ENCODE measurements at places on chromosomes 6 and 20. TPM values are rescaled to one million over a fixed set of nuclear protein-coding genes. Genes with fewer than 3 reads are reported as not detected.

- no peak overlapping the region for H3K27ac ChIP-seq
- H3K36me3 ChIP-seq = no peaks in the 10 kb centered on the region
- H3K4me3 ChIP-seq = no peak overlapping the region
- DNase-seq = no peak
- peaks cover 69% of the 10 kb centered on the region for H3K27me3 ChIP-seq
Measured at GRCh38 chr20:62633598-62634329, 8.5 kb upstream of the SLCO4A1 start.

DNA sequence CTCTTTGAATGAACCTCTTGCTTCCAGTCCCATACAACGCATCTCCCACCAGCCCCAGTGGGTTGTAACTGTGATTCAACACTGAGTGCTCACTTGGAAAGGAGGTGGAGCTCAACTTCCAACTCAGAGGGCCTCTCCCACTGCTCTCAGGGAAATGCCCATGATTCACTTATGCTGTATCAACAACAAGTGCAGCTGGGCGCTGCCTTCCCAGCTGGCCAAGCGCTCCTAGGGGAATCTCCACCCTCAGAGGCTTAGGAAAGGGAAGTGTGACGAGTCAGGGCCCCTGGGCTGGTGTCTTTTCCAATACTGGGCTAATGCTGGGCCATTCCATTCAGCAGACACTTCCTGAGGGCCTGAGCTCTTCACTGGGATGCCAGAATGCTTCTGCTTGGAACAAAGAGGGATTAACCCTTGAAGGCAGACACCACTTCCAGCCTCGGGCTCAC, 8.1 kb upstream of the OCSTAMP start:
- DNase-seq = peak; percentile 31
- peaks cover 29% of the 10 kb centered on the region for H3K4me1 ChIP-seq
- H3K4me3 ChIP-seq = no peak overlapping the region
- H3K36me3 ChIP-seq = no peaks in the 10 kb centered on the region
- no peak overlapping the region for H3K27ac ChIP-seq

DNA sequence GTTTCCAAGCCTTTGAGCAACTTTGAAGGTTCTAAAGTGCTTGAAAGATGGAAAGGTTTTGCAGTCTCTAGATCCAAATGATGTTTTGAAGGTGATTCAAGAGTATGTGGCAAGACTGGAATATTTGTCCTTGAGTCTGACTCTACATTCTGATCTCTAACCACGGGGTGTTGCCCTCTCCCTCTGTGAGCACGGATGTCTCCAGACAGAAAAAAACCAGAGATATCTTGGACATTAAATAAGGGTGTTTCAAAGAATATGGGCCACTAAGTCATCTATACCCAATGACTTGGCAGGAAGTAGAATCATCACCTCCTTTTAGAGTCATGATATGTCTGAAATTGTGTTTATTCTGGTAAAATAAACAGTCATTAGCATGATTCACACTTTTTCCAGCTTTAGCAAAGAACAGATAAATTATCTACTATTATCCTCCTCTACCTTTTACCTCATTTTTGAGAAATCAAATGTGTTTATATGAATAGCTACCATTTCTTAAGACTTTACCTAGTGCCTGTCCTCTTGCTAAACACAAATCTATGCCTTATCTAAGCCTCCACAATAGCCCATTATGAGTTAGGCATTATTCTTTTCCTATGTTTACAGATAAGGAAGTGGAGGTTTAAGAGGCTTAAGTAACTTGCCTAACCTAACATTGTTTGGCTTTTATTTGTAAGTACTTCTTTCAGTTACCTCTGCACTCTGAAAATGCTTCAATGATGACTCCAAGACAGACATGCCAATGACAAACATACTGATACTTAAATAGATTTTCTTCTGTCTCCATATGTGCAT, 384.4 kb downstream of the BMP2 start:
- no peaks in the 10 kb centered on the region for H3K27me3 ChIP-seq
- H3K4me3 ChIP-seq = no peak overlapping the region
- H3K27ac ChIP-seq = no peak overlapping the region
- H3K36me3 ChIP-seq = no peaks in the 10 kb centered on the region

GRCh38 chr20:1212023-1212422, 8.8 kb downstream of the C20orf202 start:
- H3K27me3 ChIP-seq = peaks cover 9% of the 10 kb centered on the region
- DNase-seq = no peak
- no peak overlapping the region for H3K4me3 ChIP-seq

GRCh38 chr6:105278813-105279212, 99.0 kb upstream of the POPDC3 start:
- H3K27me3 ChIP-seq = no peaks in the 10 kb centered on the region
- H3K36me3 ChIP-seq = peaks cover 52% of the 10 kb centered on the region
- H3K4me1 ChIP-seq = peaks cover 3% of the 10 kb centered on the region
- DNase-seq = no peak

GRCh38 chr20:57040924-57041323, 225.5 kb downstream of the BMP7 start:
- H3K36me3 ChIP-seq = no peaks in the 10 kb centered on the region
- H3K27ac ChIP-seq = no peak overlapping the region
- H3K4me1 ChIP-seq = no peaks in the 10 kb centered on the region
- no peak for DNase-seq

- peak; percentile 29 for DNase-seq
- no peak overlapping the region for H3K27ac ChIP-seq
- H3K4me1 ChIP-seq = no peaks in the 10 kb centered on the region
- no peak overlapping the region for H3K4me3 ChIP-seq
- H3K36me3 ChIP-seq = no peaks in the 10 kb centered on the region
- H3K27me3 ChIP-seq = no peaks in the 10 kb centered on the region
Measured at GRCh38 chr20:21981179-21981578, 275.7 kb downstream of the PAX1 start.

- H3K4me3 ChIP-seq = no peak overlapping the region
- no peak overlapping the region for H3K27ac ChIP-seq
- H3K27me3 ChIP-seq = no peaks in the 10 kb centered on the region
- peaks cover 20% of the 10 kb centered on the region for H3K36me3 ChIP-seq
Measured at GRCh38 chr6:105272786-105273185, 93.0 kb upstream of the POPDC3 start.

GRCh38 chr6:11491596-11492463, 45.7 kb upstream of the TMEM170B start:
- no peak overlapping the region for H3K4me3 ChIP-seq
- no peak for DNase-seq
- no peaks in the 10 kb centered on the region for H3K4me1 ChIP-seq
- H3K27me3 ChIP-seq = no peaks in the 10 kb centered on the region
- H3K27ac ChIP-seq = no peak overlapping the region
- no peaks in the 10 kb centered on the region for H3K36me3 ChIP-seq

DNA sequence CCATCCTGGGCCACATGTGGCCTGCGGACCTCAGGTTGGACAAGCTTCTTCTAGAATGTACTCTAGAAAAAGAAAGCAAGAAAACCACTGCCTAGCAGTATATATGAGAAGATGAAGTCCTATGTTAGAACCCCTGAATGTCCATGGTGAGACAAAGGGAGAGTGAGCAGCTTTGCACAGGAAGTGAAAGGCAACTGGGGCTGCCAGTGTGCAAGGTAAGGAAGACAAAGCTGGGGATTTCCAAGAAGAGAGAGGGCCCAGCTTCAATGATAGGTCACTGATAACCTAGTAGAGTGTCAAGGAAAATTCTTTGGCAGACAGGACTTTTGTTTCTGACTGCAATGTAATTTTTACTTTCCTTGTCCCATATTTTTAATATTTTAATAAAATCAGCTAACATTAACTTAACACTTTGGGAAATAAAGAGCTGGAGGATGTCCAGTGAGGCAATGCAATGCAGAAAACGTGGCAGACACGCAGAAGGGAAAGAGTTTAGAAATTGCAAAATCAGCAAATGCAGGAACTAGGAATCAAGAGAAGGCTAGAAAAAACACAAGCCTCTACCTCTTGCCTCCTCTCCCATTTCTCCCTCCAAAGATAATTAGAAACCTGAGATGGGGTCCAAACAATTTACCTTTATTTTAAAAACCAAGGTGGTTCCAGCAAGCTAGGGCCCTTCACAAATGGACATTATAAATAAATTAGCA, 47.4 kb downstream of the CYP39A1 start:
- no peak for DNase-seq
- no peaks in the 10 kb centered on the region for H3K36me3 ChIP-seq
- no peaks in the 10 kb centered on the region for H3K4me1 ChIP-seq
- no peak overlapping the region for H3K4me3 ChIP-seq
- no peaks in the 10 kb centered on the region for H3K27me3 ChIP-seq

GRCh38 chr20:6135347-6135746, 12.5 kb upstream of the FERMT1 start:
- peaks cover 5% of the 10 kb centered on the region for H3K27me3 ChIP-seq
- no peak overlapping the region for H3K27ac ChIP-seq
- no peak for DNase-seq
- H3K4me1 ChIP-seq = no peaks in the 10 kb centered on the region

DNA sequence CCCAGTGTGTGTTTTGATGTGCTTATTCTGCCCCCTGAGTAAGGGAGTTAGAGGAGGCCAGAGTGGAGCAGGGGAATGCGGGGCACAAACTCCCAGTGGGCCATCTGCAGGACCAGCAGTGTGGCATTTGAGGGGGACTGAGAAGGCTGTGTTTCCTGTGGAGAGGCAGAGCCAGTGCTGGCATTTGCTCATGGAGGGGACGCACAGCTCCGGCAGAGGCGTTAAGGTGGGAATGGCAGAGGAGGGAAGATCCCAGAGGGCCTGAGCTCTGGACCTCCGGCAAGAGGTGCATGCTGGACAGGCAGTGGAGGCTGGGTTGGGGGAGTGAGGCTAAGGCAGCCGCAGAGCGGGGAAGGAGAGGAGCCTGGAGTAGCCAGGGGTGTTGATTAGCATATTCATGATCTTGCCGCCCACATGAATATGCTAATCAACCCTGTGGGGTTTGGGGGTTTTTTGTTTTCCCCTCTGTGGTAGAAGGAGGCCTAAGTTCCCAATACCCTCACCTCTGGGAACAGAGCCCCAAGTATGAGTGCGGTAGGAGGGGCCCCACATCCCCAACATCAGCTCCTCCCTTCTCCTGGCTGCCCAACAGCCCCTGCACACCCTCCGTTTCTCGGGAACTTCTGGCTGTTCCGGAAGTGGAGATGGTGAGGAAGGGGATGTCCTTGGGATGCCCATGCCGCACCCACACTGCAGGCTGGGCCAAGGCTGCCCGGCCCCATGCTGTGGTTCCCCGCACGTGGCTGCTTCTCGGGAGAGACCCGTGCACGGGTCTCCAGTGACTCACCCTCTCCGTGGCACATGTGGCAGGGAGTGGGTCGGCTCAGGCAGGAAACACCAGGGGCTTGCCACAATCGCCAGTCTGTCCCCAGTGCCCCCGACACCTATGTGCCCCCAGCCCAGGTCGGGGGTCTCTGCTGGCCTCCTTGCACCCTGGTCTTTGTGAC, 33.8 kb downstream of the DLGAP4 start:
- peaks cover 10% of the 10 kb centered on the region for H3K4me1 ChIP-seq
- H3K4me3 ChIP-seq = no peak overlapping the region
- H3K36me3 ChIP-seq = no peaks in the 10 kb centered on the region
- peaks cover 15% of the 10 kb centered on the region for H3K27me3 ChIP-seq
- DNase-seq = no peak
- H3K27ac ChIP-seq = no peak overlapping the region

GRCh38 chr20:3612795-3613572, 50.2 kb downstream of the GFRA4 start:
- no peak overlapping the region for H3K4me3 ChIP-seq
- peaks cover 5% of the 10 kb centered on the region for H3K4me1 ChIP-seq
- no peak overlapping the region for H3K27ac ChIP-seq
- H3K36me3 ChIP-seq = peaks cover 7% of the 10 kb centered on the region

DNA sequence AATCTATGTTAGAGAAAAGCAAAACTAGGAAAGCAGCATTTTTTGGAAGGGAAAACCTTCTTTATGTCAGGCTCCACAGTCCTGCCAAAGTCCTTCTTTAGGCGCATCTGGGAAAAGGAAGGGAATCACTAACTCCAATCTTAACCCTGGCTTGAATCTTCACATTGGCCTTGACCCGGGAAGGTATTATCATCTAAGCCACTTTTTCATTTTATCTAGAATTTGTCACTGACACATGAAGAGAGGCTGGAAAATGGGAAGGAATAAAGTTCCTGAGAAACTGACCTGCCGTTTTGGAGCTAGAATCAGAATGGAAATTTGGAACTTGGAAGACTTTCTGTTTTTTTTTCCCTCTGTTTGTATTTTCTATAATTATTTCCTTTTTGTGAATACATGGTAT, 53.4 kb upstream of the UTRN start:
- no peaks in the 10 kb centered on the region for H3K27me3 ChIP-seq
- DNase-seq = peak; percentile 70
- H3K27ac ChIP-seq = peak overlapping the region; percentile 38
- no peak overlapping the region for H3K4me3 ChIP-seq
- peaks cover 3% of the 10 kb centered on the region for H3K4me1 ChIP-seq

GRCh38 chr20:53698371-53698978, 104.8 kb upstream of the ZNF217 start:
- H3K27me3 ChIP-seq = no peaks in the 10 kb centered on the region
- no peak overlapping the region for H3K27ac ChIP-seq
- no peak overlapping the region for H3K4me3 ChIP-seq
- H3K4me1 ChIP-seq = no peaks in the 10 kb centered on the region
- H3K36me3 ChIP-seq = no peaks in the 10 kb centered on the region

GRCh38 chr6:18503593-18504231, 116.6 kb downstream of the RNF144B start:
- peak; percentile 84 for DNase-seq
- peaks cover 3% of the 10 kb centered on the region for H3K4me1 ChIP-seq
- H3K36me3 ChIP-seq = no peaks in the 10 kb centered on the region
- no peak overlapping the region for H3K27ac ChIP-seq

- no peak for DNase-seq
- peaks cover 28% of the 10 kb centered on the region for H3K4me1 ChIP-seq
- peak overlapping the region; percentile 17 for H3K27ac ChIP-seq
- no peak overlapping the region for H3K4me3 ChIP-seq
Measured at GRCh38 chr20:1272368-1273100, 6.4 kb downstream of the SNPH start.

- no peaks in the 10 kb centered on the region for H3K27me3 ChIP-seq
- peak overlapping the region; percentile 69 for H3K4me3 ChIP-seq
- H3K4me1 ChIP-seq = peaks cover 20% of the 10 kb centered on the region
- H3K27ac ChIP-seq = peak overlapping the region; percentile 95
Measured at GRCh38 chr6:27872642-27873020, 39.6 kb downstream of the OR2B2 start.

- no peaks in the 10 kb centered on the region for H3K36me3 ChIP-seq
- no peaks in the 10 kb centered on the region for H3K4me1 ChIP-seq
- H3K27ac ChIP-seq = no peak overlapping the region
- DNase-seq = no peak
- no peak overlapping the region for H3K4me3 ChIP-seq
- no peaks in the 10 kb centered on the region for H3K27me3 ChIP-seq
Measured at GRCh38 chr6:145453376-145453775, 281.9 kb downstream of the EPM2A start.

The SAMD10 gene
- polyA plus RNA-seq = 3.8 TPM

The XKR7 gene
- 0.09 TPM for polyA plus RNA-seq

The PHACTR3 gene
- polyA plus RNA-seq = 14.6 TPM

The ZNF165 gene
- 0.52 TPM for polyA plus RNA-seq

The CRYBG1 gene
- polyA plus RNA-seq = 2.2 TPM

The GGTLC1 gene
- polyA plus RNA-seq = not detected

The FERMT1 gene
- 0.29 TPM for polyA plus RNA-seq

The C6orf141 gene
- 2.8 TPM for polyA plus RNA-seq

The CCN5 gene
- 0.11 TPM for polyA plus RNA-seq

The TENT5A gene
- 5.1 TPM for polyA plus RNA-seq

The NUS1 gene
- polyA plus RNA-seq = 19.6 TPM
